NCI-H2029 (cell line): ENCODE measurements at places on chromosomes 2 and 18.

DNA sequence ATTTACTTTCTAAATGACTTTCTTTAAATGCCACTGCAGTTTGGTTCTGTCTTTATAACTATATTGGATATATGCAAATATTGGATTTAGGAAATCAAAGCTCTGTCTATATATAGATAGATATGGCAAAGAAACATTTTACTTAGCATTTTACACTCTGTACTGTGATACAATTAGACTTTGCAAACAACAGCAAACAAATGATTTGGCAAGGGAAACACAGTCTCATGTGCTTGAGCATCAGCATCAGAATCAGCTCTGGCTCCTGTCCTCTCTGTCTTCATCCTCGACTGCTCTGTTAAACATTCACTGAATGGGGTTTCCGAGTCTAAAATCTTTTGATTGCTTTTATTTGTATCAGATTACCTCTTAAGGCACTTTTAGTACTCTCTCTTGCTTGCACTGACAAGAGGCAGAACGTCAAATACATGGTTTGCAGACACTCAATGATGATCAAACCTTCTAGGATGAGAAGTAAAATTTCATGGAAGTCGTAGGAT is 176.8 kb upstream of the LRP1B start:
- no peak for DNase-seq

- no peak for DNase-seq
These were observed 173.0 kb downstream of the SMAD7 start for GRCh38 chr18:48777744-48778116.

DNA sequence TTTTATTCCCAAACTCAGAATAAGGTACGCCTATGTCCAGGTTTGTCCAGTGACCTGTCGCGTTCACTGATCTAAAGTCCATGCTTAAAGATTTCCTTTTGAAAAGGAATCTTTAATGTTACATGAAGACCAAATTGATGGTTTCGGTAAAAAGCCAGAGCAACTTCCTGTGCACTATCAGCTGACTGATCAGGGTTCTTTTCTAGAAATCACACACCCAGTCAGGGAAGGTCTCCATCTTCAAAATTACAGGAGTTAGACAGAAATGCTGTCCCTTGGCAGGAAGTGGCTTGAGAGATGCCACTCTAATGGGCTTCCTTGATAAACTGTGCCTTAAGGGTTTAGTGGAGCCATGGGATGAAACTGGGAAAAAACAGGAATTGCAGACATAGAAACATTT is 14.7 kb upstream of the ARHGAP25 start:
- no peak for DNase-seq

DNA sequence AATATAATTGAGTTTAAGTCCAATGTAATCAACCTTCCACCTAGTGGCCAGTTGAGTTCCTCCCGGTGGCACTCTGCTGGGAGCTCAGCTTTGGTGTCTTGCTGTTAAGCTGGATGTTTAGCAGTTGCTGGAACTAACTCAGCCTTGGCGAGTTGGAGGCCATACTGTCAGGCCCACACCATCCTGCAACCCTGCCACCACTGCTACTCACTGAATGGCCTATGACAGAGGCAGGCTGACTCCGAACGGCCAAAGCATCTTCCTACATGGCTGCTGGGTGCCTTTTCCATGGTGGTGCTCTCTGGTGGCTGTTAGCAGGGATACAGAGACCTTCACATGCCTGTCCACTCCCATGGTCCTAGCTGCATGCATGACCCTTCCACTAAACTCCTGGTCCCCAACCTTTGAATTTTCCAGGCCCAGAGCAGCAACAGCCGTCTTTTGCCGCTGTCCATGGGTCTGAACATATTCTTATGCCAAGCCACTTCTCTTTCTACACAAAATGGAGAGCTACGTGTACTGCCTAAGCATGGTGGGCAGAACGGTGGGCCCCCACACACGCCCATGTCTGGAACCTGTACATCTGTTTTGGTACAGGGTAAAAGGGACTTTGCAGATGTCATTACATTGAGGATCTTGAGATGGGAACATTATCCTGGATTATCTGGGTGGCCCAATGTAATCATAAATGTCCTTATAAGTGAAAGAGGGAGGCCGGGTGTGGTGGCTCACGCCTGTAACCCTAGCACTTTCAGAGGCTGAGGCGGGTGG is 15.0 kb upstream of the TRAF3IP1 start:
- no peak for DNase-seq

GRCh38 chr18:73023975-73024374 is 156.2 kb upstream of the NETO1 start:
- DNase-seq: no peak

GRCh38 chr2:191800874-191801273 is 46.0 kb downstream of the CAVIN2 start:
- no peak for DNase-seq

DNA sequence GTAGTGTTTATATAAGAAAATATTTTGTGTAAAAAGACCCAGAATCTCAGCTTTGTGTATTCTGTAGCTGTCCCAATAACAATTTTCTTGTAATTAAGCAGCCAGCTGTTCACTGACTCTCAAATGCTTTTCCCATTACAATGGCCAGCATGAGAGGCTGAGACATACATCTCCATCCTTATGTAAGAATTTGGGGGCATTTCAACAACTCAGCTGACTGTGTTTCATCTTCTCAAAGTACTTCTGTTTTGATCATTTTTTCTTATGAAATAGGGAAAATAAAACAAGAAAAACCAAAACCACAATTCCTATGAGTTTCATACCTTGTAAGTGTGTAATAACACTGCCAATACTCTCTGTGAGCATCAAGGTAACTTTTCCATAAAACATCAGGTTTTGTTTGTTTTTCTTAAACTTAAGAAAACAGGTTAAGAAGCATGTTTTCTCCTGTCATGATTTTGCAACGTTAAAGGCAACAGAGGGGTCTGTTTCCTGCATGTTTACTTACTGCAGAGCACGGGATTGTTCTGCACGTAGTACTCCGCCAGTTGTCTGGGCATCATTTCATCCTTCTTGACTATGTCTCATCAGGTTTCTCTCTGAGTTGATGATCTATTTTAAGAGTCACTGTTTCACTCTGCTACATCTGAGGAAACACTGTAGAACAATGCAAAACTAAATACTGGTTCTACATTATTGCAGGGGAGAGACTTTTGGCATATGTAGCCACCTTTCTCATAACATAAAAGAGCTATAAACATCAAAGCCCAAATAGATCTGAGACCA is 62.9 kb upstream of the CYRIA start:
- no peak for DNase-seq

GRCh38 chr18:63578357-63578958 is 8.7 kb upstream of the SERPINB13 start:
- no peak for DNase-seq

DNA sequence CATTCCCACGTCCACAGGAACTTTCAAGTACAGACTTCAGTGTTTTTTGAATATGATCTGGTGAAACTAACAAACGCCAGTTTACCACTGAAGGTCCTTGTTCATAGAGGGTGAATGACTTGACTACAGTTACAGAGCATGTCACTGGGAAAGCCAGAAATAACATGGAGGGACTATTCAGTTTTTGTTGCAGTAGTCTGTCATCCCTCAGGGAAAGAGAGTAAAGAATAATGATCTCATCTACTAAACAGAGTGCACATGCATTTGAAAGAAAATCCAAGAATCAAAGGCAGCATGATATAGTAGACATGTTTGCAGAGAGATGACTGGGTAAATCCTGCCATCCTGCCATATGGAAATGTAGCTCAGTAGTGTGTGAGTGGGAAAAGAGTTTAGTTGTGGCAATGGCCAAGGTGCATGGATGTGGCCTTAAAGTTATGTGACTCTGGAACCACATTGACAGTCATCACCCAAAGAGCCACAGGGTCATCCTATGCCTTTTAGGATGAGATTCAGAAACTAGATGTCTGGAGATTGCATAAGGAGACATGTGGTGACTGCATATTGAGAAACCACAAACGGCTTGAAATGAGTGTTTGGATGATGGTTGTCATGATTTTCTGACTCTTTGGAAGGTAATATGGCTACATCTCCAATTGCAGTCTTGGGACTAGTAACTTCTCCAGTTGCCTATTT is 125.3 kb upstream of the ZEB2 start:
- no peak for DNase-seq

GRCh38 chr2:137223722-137224121 is 458.4 kb downstream of the THSD7B start:
- DNase-seq: no peak

GRCh38 chr2:144240656-144241339 is 279.1 kb downstream of the ZEB2 start:
- no peak for DNase-seq

GRCh38 chr2:174172802-174173355 is 75.5 kb downstream of the OLA1 start:
- no peak for DNase-seq

- no peak for DNase-seq
These were observed 24.8 kb downstream of the LPIN2 start for GRCh38 chr18:2987876-2988790.

DNA sequence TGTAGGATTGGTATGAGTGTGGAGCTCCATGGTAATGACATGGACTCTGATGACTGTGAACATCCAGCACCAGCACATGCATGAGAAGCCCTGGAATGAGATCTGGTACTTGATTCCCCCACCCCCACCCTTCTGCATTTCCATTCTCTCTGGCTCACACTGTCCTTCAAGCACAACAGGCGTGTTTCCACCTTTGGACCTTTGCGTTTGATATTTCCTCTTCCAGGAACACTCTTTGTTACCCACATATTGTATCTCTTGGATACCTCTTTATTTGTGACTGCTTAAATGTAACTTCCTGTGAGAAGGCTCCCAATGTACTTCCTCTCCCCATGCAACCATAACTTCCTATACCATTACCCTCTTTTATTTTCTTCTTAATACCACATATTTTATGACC is 263.8 kb downstream of the HNMT start:
- DNase-seq: no peak

- DNase-seq: no peak
These were observed 40.3 kb downstream of the UBR3 start for GRCh38 chr2:169867579-169867978.

DNA sequence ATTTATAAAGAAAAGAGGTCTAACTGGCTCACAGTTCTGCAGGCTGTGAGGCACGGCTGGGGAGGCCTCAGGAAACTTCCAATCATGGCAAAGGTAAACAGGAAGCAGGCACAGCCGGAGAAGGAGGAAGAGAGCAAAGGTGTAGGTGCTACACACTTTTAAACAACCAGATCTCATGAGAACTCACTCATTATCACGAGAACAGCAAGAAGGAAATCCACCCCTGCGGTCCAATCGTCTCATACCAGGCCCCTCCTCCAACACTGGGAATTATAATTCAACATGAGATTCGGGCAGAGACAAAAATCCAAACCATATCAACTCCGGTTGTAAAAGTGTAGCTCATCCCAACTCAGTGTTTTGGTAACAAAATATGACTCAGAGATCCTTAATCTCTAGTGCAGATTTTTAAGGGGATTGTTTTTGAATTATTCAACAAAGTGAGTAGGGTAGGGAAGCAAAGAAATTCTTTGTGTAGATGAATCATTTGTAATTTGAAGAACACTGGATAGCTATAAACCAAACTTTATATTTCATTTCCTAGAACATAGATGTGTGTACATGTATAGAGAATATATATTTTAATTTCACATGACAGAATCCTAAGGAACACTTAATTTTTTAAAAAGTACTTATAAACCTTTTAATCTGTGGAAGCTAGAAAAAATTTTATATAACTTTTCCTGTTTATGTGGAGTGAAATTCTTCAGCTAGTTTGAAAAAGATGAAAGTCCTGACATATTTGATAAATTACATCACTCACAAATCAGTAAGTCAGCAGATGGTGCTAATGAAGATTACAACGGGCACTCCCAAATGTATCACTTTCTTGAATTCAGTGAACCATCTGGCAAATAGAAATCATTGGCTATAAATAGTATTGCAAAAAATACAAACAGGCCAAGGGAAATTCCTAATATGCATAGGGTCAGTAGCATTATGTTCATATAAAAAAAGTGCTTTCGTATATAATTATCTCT is 130.1 kb downstream of the OLA1 start:
- DNase-seq: no peak

DNA sequence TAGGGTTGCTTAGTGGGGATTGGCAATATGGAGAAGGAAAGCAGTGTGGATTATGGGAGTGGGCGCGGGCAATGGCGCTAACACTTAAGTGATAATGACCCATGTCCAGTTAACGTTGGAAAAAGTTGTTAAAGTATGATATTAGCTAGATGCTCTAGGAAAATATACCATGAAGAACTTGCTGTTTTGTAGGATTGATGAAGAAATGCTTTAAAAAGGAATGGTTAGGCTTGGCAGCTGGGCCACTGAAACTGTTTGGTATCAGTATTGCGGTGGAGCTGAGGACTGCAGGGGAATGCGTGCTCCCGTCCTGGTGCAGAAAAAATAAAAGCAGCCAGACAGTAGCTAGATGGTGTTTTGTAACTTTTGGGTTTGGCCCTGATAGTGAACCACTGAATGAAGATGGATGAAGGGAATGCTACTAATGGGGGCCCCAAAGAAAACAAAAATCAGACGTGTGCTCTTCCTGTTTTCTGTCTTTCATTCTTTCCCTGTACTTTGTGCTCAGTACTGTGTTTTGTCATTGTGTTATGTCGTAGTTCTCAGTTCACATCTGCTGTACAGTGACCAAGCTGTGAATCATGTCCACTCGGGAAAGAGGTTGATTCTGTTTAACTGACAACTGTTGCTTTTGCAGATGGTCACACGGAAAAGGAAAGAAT is 999 bp downstream of the INSIG2 start:
- no peak for DNase-seq

DNA sequence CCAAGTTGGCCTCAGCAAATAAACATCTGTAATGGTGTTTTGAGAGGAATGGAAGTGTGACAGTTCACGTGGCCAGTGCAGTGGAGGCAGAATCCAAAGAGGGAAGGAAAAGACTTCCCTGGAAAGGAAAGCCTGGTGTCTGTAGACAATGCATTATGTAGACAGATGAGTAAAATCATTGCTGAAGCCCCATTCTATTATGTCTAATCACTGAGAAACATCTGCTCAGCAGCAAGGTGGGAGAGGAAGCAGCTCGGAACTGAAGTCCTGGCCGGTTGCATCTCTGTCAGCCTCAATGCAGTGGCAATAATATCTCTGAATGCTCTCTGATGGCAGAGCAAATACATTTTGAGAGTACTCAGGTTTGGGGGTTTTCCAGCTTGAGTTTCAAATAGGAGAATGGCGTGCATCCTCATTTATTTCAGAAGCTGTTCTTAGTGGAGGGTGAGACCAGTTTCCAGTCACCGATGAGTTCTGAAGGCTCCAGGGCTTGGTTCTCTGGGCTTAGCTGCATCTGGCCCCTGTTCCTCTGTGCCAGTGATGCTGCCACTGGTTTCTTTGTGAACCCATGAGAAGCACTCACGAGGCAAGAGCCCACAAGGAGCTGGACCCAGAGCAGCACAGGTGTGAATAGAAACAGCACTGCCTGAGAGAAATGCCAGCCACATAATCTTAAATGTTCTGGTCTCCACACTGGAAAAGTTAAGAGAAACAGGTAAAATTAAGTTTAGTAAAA is 63.3 kb downstream of the RPIA start:
- DNase-seq: no peak
